MCF 10A (cell line): ENCODE measurements at places on chromosomes 3 and 15. TPM values are rescaled to one million over a fixed set of nuclear protein-coding genes. Genes with fewer than 3 reads are reported as not detected.

SLCO3A1 gene
- 10.1 and 11.9 TPM in 2 replicates for total RNA-seq

ALG1L2 gene
- not detected in 2 replicates for total RNA-seq

GNAT1 gene
- 0.49 TPM in 1 of 2 replicates, not detected in the other for total RNA-seq

LRRIQ4 gene
- total RNA-seq = not detected in 2 replicates

XXYLT1 gene
- 10.0 and 10.9 TPM in 2 replicates for total RNA-seq

LRRN1 gene
- total RNA-seq = 1.2 TPM in 2 replicates

RETNLB gene
- total RNA-seq = not detected in 2 replicates

DNA sequence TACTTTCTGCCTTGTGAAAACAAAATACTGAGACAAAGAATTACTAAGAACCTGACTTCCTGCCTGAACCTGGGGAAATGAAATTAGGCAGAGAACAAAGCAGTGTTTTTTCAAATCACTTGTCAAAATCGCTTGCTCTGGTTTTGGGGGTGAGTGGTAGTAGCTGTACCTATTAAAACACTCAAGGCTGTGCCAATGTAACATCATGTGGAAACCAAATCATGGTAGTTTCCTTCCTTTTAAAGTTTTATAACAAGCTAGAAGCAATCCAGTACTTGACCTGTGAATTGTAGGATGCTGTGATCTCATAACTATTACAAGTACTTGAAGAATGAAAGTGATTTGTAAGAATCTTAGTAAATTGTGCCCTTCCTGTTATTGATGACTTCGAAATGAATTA, 6.7 kb downstream of the CMTM8 start:
- DNase-seq = no peak

GRCh38 chr3:23629181-23629894, 176.4 kb upstream of the UBE2E1 start:
- DNase-seq = peak; percentile 43

- DNase-seq = no peak
These were observed 715.6 kb downstream of the ROBO1 start for GRCh38 chr3:79052054-79052681.

GRCh38 chr3:101216710-101217465, 103.5 kb downstream of the IMPG2 start:
- DNase-seq = no peak

DNA sequence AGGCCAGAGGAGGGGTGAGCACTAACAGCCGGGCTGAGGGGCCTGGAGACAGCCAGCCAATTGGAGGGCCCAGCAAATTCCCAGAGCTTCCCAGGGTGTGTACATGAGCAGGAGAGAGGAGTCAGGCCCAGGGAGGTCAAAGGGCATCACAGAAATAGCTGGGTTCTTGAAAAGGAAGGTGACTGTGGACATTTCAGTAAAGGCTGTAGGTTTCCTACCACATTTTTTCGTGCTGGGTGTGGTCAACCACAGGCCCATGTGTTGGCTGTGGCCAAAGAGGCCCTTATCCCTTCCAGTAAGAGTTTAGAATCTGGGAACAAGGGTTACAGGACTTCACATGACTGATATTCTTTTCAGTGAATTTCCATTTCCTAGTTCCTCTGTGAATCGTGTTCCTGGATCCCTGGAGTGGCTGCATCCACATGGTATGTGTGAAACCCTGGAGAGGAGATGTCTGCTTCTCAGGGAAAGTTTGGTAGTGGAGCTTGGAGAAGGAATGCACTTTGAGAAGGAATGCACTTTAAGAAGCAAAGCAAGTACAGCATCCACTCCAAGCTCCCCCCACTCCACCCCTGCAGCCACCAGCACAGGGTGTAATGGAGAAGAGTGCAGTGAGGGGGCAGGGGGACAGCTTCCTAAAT, 73.2 kb upstream of the HEG1 start:
- peak; percentile 75 for DNase-seq

DNA sequence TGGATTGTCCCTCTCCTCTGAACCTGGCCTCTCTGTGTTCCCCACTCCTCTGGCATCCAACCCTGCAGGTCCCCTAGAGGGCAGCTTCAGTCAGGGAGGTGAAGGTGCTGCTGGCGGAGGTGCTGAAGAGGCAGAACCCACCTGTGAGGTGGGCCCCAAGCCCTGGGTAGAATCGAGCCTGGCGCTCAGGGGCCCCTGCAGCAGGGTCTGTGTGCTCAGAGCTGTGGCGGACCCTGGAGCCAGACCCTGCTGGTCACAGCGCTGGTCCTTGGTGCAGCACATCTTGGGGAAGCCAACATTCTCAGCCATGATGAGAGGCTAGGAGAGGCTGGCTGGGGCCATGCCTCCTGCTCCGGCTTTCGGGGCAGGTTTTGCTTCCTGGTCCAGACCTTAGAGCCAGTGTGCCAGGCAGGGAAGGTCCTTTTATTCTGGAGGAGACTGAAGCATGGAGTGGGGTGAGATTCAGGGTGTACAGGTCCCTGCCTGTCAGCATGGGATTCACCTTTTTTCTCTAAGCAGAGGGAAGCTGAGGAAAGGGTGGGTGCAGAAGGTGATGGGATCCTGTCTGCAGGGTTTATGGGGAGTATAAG, 54.7 kb upstream of the TAMM41 start:
- no peak for DNase-seq

DNA sequence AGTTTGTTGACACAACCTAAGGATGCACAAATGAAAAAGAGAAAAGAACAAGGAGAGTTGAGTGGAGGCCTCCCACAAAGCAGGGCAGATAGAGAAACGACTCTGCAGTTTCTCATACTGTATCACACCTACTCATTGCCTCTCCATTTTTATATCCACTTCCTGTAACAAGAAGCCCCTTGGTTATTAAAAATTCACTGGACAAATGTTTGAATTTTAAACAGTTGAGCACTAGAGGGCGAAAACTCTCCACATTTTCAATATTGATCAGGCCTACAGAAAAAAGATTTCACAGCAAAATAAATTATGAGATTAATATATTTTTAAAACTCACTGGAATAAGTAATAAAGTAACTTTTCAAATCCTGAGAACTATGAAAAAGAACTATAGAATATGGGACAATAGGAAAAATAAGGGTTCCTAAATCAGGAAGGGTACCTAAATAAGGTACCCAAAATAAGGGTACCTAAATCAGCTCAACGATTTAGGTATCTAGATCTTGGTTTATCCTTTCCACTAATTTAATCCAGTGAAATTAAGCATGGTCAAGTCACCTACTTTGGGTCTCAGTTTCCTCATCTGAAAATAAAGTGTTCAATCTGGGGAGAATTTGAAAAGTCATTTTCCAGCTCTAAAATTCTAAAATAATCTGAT, 47.0 kb upstream of the PPIB start:
- DNase-seq = peak; percentile 35

DNA sequence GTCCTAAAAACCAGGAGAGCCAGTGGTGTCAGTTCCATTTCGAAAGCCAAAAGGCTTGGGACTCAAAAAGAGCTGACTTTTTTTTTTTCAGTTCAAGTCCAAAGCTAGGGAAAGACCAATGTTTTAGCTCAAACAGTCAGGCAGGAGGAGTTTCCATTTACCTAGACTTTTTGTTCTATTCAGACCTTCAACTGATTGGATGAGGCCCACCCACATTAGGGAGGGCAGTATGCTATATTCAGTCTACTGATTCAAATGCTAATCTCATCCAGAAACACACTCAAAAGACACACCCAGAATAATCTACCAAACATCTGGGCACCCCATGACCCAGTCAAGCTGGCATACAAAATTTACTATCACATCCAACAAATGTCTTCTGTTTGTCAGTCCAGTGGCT, 374.0 kb downstream of the KCNH8 start:
- DNase-seq = no peak

DNA sequence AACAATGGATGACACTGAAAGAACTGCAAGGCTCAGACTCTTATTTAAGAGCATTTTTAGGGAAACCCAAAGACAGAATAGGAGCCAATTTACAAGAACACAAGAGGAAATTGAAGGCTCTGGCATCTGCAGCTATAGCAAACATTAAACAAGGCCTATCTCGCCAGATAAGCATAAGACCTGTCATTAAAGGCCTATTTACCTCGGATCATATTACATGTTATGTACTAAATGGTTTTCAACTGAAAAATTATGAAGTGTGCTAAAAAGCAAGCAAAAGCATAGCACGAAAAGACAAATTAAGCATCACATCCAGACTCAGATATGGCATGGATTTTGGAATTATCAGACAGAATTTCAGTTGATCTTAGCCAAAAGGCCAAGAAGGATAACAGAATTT, 617.1 kb downstream of the SQOR start:
- DNase-seq = no peak

DNA sequence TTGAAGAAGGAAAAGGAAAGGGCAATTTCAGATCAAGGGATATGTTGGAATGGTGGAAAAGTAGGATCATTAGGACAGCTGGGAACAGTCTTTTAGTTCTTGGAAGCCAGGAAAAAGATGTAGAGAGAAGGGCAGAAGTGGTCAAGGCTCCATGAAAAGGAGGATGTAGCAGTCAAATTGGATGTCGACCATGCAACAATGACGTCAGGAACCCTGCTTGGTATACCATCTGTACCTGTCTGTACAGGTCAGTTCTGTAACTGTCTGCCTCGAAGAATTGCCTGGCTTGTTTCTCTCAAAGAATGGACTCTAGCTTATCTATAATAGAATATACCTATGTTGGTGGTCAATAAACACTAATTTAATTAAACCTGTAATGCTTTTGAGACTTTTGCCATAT, 157.8 kb upstream of the SGO1 start:
- DNase-seq = no peak

DNA sequence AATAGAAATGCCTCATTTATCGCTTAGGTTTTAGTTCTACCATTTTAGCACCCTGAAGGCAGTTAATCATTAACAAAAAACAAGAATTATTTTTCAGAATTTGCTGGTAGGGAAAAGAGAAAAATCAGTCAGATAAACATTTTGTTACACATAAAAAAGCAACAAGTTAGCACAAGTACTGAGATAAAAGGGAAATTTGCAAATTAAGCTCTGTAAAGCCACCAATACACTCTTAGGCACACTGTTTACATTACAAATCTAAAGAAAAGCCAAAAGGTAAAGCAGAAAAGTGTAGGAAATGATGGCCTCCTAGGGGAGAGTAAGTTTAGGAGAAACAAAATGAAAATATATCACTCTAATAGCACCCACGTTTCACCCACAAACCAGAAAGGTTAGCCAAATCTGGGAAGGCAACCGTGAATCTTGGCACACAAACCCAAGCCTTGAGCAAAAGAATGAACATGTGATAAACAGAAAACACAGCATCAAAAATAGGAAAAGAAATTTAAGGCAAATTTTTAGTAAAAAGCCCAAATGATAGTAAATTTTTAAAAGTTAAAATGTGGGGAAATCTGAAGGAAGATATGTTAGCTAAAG, 1.6 kb upstream of the SATB1 start:
- DNase-seq = no peak

GRCh38 chr3:10722911-10723310, 93.1 kb upstream of the SLC6A11 start:
- no peak for DNase-seq

- no peak for DNase-seq
These were observed 185.8 kb upstream of the CFAP20DC start for GRCh38 chr3:59235634-59236012.

DNA sequence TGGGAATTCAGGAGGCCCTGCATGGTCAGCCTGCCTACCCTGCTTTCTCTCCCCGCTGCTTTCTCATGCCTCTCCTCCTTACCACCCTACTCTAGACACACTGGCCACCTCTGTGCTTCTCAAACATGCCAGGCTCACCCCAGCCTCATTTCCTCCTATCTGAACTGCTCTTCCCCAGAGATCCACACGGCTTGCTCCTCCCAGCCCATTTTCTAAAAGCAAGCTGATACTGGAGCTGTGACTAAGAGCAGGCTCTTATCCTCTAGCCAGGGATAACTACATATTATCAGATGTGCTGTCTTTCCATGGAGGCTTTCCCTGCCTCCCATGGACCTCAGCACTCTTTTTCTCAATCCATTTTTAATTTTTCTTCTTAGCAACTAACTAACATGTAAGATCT, 85.9 kb downstream of the BOC start:
- DNase-seq = no peak

- no peak for DNase-seq
These were observed 258.5 kb downstream of the BBX start for GRCh38 chr3:107781253-107781652.

DNA sequence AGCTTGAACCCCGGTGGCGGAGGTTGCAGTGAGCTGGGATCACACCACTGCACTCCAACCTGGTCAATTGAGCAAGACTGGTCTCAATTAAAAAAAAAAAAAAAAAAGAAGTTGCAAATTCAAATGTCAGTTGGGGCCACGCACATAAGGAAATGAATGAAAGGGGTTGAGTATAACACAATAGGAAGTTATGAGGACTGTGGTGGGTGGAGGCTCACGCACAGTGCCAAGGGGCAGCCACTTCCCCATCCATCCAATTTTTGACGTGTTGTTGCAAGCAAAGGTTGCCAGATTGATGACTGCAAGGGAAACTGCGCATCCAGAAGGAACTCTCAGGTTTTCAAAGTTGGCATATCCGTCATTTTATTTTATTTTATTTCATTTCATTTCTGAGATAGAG, 532.2 kb downstream of the NTRK3 start:
- no peak for DNase-seq

GRCh38 chr15:22956978-22957260, 23.2 kb downstream of the CYFIP1 start:
- no peak for DNase-seq

GRCh38 chr3:440826-441225, 244.3 kb downstream of the CHL1 start:
- DNase-seq = no peak

GRCh38 chr3:126746395-126747177, 42.5 kb downstream of the CHCHD6 start:
- DNase-seq = peak; percentile 45

DNA sequence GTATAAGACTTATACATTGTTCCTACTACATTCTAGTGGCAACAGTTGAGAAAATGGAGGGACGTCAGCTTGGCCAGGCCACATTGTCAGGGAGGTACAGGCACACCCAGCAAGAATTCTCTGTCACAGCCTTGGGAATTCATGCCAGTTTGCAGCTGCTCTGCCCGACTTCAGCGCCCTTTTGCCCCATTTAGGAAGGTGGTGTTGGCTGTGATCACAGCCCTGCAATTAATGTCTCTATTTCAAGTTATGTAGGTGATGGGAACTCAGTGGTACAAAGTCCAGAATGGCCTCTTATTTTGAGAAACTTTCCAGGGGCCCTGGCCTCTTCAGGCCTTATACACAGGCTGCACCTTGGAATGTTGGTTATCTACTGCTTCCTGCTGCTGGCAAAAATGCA, 26.7 kb downstream of the AMOTL2 start:
- no peak for DNase-seq

DNA sequence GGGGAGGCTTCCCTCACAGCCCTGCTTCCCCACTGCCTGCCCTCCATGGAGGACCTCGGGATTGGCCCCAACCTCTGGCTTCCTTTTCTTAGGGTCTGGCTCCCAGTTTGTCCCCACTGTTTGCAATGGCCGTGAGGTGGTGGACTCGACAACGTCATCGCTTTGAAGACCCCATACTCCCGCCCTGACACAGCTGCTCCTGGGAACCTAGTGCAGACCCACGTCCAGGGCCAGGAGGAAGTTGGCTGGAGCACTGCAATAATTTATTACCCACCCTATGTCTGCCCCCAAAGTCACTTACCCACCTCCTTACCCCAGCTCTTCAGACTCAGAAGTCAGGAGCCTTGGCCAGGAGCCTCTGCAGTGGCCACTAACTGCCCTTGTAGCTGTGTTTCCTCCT, 11.1 kb downstream of the GRM2 start:
- DNase-seq = no peak
